Calu3 (cell line): ENCODE measurements at places on chromosomes 5 and 9.

GRCh38 chr5:78062645-78063044, 231.9 kb downstream of the AP3B1 start:
- DNase-seq, result no peak

DNA sequence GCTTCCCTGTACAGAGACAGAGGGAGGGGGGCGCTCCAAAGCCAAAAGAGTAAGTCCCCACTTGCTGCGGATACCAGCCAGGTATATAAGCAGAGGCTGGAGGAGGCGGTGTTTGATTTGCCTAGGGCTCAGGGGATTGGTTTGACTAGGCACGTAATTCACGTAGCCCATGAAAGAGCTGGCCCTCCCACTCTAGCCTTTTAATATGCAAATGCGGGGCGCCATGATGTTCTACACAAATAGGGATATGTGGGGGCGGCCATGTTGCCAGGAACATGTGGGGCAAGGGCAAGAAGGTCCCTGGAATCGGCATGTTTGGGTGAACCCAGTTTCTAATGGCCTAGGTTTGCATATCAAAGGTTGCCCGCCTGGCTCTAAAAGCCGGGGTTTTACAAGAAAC, 3.3 kb upstream of the PRLR start:
- DNase-seq, result no peak

GRCh38 chr5:171523781-171524180, 104.3 kb downstream of the FGF18 start:
- DNase-seq, result no peak

GRCh38 chr9:136138566-136138965, 19.9 kb upstream of the TMEM250 start:
- DNase-seq, result no peak

DNA sequence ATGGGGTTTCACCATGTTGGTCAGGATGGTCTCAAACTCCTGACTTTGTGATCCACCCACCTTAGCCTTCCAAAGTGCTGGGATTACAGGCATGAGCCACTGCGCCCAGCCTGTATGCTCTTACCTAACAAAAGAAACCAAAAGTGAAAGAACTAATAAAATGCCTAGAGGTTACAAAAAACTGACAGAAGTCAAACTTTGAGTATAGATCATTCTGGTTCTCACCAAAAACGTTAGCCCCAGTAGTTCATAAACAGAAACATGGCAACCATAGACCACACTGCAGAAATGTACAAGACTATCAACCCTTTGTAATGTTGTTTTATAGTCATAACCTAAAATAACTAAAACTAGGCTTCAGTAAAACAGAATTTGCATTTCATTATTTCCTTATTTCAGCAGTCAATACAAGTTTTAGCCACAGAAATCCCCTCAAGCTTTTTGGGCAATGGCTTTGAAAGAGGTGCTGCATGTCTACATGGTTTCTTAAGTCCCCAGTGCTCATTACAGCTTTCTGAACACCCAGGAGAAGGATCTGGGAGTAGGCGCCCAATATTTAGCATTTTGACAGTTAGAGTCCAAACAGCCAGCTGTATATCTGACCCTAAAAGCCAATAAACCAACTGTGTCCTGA, 72.5 kb downstream of the EPB41L4A start:
- no peak for DNase-seq
